ENCODE measurements at places on chromosomes 1 and 21.

DNA sequence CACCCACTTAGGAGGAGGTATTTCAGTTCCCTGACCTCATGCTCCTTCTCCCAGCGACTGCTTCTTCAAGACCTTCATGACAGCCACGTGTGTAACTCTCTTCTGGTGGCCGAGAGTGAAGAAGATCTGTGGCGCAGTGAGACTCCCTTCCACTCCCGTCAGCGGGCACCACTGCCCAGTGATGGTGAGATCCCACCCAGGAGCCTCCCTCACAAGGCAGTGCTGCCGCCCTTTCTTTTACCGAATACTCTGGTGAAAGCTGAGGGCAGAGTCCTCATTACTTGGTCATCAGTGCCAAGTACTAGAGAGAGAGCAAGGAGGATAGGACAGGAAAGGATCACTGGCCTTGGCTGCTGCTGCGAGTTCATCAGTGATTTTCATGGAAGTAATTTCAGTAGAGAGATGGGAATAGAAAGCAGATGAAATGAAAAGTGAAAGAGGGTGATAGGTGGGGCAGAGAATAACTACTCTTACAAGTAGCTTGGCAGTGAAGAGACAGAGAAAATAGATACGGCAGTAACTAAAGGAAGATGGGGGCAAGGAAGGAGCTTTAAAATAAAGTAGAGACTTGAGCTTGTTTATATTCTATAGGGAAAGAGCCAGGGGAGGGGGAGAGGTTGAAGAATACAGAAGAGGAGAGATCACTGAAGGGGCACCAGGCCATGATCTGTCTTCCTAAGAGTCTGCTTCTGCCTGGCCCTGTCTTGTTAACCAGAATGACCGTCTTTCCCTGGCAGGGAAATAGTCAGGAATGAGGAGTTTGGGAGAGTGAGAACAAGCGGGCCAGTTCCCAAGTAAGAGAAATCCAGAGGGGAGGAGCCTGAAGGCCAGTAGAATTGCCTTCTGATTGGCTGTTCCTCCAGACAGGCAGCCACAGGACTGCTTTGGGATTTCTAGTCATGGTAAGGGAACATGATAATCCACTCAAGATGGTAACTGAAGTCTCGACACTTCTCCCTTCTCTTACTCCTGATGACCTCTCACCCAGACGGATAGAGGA, 18.3 kb downstream of the HYI start:
- no peak for DNase-seq

GRCh38 chr1:178010674-178011464, 41.0 kb upstream of the SEC16B start:
- no peak for DNase-seq

GRCh38 chr1:18606443-18607288, 24.0 kb upstream of the PAX7 start:
- DNase-seq: no peak

DNA sequence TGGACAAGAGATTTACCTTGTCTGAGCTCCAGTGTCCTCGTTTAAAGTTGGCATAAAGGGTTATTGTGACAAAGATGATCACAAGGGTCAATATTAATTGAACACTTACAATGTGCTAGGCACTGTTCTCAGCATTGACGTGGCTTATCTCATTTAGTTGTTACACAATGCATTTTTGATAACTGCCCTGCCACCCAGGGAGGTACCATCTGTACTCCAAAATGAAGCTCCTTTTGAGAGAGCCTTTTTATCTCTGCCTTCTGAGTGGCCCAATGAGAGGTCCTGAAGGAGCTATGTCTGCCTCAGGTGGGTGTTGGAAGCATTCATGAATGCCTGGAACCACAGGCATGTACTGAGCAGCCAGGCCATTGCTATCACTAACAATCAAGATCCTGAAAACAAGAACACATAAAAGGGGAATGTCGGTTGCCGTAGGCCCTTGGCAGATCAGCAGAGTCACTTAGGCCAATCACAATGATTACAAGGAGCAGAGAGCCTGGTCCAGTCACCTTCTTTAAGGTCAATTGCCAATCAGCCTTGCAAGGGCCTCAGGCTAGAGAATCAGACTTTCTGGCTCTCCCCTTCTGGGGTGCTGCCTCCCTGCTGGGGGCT, 78.5 kb downstream of the NMNAT2 start:
- no peak for DNase-seq

Measured in CMK (cell line).